ENCODE measurements at places on chromosomes 6 and 20.

DNA sequence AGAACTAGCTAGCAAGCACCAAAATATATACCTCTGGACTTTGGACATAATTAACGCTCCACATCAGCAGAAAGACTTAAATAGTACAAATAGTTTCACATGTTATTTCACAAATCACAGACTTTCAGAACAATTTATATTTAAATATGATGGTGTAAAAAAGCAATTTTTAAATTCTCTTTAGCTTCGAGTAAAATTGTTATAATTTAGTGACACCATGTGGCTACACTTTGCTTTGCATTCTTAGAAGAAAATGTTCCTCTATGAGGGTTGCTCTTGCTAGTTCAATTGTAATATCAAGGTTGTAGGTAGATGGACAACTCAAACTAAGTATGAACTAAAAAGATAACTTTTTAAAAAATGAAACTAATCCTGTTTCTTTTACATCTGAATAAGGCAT lies 69.0 kb downstream of the BTBD9 start:
- DNase-seq: no peak

GRCh38 chr20:43318755-43319297 lies 129.1 kb upstream of the PTPRT start:
- no peak for DNase-seq

DNA sequence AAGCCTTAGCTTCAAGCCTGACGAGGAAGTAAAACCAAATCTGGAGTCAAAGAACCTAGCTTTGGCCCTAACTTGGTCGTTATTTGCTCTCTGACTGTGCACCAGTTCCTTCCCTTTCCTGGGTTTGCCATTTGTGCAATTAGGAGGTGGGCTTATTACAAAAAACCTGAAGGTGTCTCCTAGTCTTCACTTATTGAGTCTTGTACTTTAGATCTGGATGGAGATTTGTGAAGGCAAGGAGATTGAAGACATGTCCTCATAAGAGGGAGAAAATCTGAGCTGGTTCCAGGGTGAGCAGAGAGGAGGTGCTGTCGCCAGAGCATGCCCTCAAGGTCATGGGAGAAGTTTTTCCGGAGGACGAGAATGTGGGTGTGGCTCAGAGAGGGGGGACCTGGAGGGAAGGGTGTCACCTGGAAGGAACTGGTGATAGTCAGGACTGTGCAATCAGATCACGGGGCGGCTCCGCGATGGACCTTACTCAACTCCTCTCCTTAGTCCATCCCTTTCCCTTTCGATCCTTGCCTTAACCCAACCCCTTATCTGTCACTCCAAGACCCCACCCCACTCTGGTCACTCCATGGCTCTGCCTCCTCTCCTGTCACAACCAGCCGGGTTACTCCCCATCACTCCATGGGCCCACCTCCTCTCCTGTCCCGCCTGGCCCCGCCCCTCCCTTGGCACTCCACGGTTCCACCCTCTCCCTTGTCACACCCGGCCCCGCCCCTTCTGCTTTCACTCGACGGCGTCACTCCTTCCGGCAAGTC lies 588 bp upstream of the ACSS2 start:
- peak; percentile 79 for DNase-seq

GRCh38 chr6:138115877-138116660 lies 8.8 kb upstream of the PERP start:
- no peak for DNase-seq

DNA sequence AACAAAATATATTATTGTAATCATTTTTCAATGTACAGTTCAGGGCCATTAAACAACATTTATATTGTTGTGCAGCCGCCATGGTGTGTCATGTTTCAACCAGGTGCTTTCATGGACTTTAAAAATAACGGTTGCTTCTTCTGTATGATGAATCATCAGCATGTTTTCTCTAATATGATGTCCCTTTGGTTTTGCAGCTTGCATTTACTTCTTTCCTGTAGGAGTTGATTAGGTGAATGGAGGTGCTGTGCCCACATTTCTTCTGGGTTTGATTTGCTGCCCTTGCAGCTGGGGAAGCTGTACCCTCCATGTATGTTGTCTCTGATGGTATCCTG lies 54.9 kb upstream of the TULP4 start:
- DNase-seq: no peak

- DNase-seq: no peak
Measured at GRCh38 chr6:36054956-36055355, 27.3 kb downstream of the MAPK14 start.

Data from NCI-H1930 (cell line).